ENCODE measurements at places on chromosomes 16 and 17.

DNA sequence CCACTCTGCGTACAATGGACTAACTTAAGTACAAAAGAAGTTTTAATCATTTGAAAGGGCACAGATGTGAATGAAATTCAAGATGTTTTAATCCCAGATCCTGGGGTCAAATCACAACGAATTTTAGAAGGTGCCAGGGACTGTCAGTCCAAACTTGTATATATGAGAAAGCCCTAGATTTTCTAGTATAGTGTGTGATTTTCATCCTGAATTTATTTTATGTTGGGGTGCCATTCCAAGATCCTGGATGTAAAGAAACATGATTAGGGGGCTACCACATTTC is 64.3 kb downstream of the TUBD1 start:
- DNase-seq: no peak

DNA sequence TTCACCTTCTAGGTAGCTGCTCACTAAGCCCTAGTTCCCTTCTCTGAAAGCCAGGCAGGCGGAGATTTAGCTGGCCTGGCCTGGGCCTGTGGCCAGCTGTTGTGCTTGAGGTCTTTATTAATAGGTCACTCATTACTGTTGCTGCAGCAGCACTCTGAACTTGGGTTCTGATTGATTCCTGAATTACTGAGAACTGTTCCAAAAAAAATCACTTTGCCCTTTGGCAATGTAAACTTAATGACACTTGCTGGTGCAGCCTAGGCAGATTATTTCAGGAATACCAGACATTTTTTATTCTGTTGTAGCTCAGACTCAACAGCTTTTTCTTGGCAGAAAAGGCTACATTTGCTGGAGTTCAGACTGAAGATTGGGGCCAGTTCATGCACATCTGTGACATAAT is 2.7 kb downstream of the TOM1L1 start:
- peak; percentile 60 for DNase-seq

DNA sequence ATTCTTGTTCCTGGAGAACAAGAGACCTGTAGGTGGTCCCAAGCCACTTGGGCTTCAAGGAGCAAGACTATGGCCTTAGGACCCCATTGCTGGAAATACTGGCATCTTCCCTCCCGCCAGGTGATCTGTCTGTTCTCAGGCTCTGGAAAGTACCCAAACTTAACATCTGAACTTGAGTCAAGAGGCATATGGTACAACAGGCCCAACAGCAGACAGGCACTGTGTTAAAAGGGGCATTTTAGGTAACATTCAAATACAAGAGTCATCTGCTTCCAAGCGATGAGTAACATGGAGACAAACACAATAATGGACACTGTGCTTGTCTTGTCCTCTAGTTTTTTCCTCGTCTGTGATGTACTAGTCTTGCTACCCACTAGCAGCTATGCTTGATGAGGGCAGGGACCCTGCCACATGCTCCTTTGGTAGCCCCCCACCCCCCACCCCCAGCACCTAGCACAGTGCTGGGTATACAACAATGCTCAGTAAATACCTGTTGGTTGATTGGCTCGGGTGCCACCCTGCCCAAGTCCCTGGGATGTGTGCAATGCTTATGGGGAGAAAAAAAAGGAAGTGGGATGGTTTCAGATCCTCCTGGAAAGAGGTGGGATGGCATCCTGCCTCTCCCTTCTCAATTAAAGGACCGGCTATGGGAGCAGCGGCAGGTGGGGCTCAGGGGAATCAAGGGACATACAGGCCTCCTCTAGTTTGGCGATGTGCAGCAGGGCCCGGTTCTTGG is 19.4 kb downstream of the CSF3 start:
- no peak for DNase-seq

DNA sequence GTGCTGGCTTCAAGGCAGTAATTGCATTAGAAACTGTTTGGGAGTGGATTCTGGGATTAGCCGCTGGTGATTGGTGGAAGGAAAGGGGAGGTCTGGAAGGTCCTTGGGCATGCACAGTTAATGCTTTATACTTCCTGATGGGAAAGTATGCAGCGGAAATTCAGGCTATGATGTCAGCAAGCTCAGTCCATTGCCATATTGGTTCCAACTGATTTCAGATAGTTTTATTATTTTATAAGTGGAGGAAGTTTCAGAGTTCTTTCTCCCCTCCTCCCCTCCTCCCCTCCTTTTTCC is 8.1 kb upstream of the CMTR2 start:
- DNase-seq: no peak

DNA sequence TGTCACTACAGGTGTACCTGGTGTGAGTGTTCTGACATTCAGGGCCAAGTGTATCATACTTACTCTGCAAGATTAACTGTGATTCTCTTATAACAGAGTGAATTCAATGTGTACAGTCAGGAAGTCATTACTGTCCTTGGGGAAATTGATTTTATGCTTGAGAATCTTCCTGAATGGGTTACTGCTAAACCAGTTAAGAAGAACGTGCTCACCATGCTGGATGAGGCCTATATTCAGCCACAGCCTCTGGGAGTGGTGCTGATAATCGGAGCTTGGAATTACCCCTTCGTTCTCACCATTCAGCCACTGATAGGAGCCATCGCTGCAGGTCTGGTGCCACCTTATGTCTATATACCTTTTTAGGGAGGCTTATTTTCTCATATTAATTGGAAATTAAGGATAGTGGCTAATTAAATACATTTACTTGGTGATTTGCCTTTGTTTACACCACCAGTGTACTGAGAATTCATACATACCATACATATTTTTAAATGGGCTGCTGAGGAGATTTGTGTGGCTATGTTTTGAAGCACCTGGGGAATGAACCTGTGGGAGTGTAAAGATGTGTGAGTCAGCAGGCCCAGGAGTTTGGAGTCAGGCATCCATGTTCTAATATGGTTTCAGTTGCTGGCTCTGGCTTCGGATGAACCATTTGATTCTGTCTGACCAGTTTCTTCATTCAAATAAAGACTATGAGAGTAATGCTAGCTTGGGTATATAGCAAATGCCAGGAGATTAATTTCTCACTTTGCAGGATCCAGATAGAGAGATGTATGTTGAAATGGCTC is 3.1 kb downstream of the ALDH3A2 start:
- no peak for DNase-seq

DNA sequence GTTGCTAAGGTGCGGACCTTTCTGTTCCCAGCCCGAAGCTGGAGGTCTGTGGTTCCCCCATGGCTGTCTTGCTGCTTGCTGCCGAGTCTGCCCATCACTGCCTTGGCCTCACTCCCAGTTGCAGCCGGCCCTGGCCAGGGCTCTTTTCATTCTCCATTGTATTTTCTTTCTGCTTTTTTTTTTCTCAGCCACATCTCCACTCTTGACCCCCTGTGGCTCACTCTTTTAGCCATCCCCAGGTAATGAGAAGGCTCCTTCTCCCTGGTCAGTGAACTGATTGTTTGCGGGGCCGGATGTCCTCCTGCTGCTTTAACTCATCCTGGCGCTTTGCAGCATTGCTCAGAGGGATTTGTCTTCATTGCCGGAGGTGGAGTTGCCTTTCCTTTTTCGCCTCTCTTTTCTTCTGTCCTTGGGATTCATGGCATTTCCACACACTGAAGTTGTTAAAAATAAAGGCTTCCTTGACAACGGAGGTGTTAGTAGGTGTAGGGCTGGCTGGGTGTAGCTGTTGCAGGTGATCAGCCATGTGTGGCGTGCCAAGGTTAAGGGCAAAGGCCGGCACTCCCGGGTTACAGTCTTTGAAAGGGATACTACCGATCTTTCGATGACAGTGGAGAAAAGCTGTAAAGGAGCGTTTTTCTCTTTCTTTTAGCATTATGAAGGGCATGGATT is 34.1 kb downstream of the MAP2K6 start:
- DNase-seq: no peak

GRCh38 chr16:80121522-80121909 is 419.3 kb upstream of the DYNLRB2 start:
- DNase-seq: no peak

DNA sequence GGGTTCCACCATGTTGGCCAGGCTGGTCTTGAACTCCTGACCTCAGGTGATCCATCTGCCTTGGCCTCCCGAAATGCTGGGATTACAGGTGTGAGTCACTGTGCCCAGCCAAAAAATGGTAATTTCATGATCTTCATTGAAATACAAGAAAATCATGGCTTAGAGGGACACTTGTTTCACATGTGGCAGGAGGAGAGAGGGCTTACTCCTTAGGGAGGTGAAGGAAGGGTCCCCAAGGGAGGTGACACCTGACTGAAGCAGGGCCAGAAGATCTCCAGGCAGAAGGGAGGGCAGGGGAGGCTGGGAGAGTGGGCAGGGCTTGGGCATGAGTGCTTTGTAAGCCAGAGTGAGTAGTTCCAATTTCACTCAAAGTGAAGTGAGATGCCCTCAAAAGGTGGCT is 20.0 kb upstream of the ITGAX start:
- no peak for DNase-seq

DNA sequence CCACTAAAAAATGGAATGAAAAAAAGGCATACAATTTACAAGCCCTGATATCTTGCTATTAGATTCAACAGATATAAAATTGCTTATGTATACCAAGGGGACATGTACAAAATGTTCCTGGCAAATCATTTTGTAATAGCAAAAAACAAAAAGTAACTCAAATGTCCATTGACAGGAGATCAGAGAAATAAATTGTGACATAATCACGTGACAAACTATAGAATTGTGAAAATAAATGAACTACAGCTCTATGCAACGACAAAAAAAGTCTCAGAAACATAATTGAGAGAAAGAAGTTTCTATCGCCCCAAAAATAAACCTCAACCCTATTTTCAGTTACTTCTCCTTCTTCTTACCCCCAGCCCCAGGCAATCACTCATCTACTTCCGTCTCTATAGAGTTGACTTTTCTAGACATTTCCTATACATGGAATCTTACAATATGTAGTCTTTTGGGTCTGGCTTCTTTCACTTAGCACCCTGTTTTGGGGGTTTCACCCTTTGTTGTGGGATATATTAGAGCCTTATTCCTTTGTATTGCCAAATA is 12.1 kb upstream of the ACE start:
- no peak for DNase-seq

- no peak for DNase-seq
Measured at GRCh38 chr17:28712032-28712704, 480 bp upstream of the PROCA1 start.

DNA sequence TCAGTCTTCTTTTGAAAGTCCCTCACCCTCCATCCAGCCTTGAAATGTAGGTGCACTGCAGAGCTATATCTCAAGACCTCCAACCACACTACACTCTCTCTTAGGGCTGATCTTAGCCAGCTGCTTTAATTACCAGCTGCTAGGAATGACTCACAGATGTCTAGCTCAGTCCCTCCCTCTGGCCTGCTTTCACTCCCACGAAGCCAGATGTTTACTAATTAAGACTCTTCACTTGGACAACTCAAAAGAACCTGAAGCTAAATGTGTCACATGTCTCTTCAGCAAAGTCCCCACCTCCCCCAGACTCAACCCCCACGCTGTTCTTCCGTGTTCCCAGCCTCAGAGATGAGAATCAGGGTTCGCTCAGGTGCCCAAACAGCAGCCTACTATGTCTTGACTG is 2.6 kb downstream of the GTF3C1 start:
- DNase-seq: peak; percentile 74

- no peak for DNase-seq
Measured at GRCh38 chr17:33802349-33803198, 452.5 kb upstream of the CCL2 start.

GRCh38 chr16:11665071-11665491 is 3.2 kb upstream of the SNN start:
- DNase-seq: no peak

- DNase-seq: no peak
Measured at GRCh38 chr16:63575041-63575440, 1538.8 kb upstream of the CDH8 start.
